ENCODE measurements at places on chromosomes 6 and 20.

DNA sequence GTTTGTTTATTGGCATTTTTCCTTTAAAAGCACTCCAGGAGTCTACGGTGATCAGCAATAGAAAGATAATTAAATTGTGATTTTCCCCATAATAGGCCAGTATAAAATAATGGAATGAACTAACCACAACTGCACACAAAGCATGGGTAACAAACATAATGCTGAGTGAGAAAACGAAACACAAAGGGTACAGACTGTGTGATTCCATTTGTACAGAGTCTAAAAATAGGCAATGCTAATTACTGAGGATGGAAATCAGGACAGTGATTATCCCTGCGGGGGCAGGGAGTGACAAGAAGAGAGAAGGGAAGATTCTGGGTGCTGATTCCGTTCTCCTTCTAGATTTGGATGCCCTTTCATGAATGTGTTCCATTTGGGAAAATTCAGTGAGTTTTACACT is 478.1 kb downstream of the PREX1 start:
- no peak for DNase-seq
- H3K4me3 ChIP-seq = peak overlapping the region; percentile 59
- H3K27ac ChIP-seq = peak overlapping the region; percentile 22
- peaks cover 4% of the 10 kb centered on the region for H3K27me3 ChIP-seq
- H3K36me3 ChIP-seq = peaks cover 12% of the 10 kb centered on the region

DNA sequence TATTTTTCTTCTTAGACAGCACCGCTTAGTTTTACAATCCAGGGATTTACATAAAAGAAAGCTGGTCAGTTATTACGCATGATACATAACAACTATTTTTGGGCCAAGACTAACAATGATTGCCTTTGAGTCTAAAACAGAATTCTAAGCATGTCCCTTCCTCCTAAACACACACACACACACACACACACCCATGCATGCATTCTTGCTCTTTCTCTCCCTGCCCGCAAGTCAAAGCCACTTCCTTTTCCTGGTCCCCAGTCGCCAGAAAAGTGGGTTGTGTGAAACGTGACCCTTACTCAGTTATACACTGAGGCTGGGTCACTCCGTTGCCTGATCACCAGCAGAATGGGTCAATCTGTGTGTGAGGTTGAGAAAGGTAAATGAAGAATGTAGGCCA is 31.4 kb downstream of the FYN start:
- no peak overlapping the region for H3K27ac ChIP-seq
- H3K4me3 ChIP-seq = no peak overlapping the region
- peaks cover 6% of the 10 kb centered on the region for H3K27me3 ChIP-seq
- H3K36me3 ChIP-seq = no peaks in the 10 kb centered on the region

DNA sequence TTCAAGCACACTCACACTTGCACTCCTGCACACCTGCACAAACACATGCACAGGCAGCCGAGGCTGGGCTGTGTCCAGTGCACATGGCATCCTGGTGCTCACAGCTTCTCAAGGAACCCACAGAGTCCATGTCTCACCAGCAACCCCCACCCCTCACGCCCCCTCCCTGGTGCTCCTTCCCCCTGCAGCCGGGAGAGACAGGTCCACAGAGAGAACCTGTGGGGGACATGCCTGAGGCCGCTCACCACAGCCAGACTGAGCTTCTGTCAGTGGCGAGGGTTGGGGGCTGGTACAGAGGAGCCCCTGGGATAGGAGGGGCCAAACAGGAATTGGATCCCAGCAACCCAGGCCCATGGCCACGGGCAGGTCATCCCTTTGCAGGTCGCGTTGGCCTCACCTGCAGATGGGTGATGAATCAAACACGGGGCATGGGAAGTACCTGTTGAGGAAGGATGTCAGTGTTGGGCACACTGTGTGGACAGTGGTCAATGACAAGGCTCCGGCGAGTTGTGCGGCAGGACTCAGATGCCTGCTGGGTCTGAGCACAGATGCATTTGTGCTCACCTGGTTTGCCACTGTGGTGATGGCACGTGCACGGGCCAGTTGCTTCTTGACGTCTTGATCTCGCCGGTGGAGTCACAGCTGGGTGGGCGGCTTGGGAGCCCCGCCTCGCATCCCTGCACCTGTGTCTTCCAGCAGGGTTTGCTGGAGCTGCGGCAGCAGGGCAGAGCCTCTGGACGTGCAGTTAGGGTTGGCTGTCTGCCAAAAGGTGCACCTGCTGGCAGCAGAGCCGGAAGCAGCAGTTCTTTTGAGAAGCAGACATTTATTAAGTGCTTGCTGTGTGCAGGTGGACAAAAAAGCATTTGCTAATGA is 113.0 kb downstream of the ERMARD start:
- peaks cover 6% of the 10 kb centered on the region for H3K4me1 ChIP-seq
- H3K27ac ChIP-seq = no peak overlapping the region
- H3K4me3 ChIP-seq = no peak overlapping the region
- DNase-seq = no peak
- H3K27me3 ChIP-seq = peaks cover 8% of the 10 kb centered on the region

GRCh38 chr20:44765701-44766347 is 20.2 kb downstream of the KCNK15 start:
- DNase-seq = no peak
- peaks cover 7% of the 10 kb centered on the region for H3K4me1 ChIP-seq
- H3K27me3 ChIP-seq = peaks cover 6% of the 10 kb centered on the region

DNA sequence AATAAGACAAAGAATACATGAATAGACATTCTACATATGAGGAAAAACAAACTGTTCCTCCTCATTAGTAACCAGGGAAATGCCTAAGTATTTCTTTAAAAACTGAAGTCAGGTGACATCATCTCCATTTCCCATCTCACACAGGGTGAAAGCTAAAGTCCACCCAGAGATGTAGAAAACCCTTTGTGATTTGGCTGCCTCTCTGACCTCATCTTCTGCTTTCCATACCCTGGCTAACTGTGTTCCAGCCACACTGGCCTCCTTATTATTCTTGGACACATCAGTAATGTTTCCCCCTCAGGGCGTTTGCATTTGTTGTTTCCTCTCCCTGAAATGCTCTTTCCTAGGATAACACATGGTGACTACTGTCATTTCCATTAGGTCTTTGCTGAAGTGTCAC is 40.4 kb downstream of the ESF1 start:
- peaks cover 3% of the 10 kb centered on the region for H3K4me1 ChIP-seq
- peaks cover 12% of the 10 kb centered on the region for H3K36me3 ChIP-seq
- no peaks in the 10 kb centered on the region for H3K27me3 ChIP-seq
- no peak for DNase-seq
- no peak overlapping the region for H3K4me3 ChIP-seq

GRCh38 chr6:53986721-53987521 is 124.3 kb upstream of the MLIP start:
- no peak overlapping the region for H3K27ac ChIP-seq
- no peak for DNase-seq
- no peaks in the 10 kb centered on the region for H3K36me3 ChIP-seq
- no peak overlapping the region for H3K4me3 ChIP-seq

DNA sequence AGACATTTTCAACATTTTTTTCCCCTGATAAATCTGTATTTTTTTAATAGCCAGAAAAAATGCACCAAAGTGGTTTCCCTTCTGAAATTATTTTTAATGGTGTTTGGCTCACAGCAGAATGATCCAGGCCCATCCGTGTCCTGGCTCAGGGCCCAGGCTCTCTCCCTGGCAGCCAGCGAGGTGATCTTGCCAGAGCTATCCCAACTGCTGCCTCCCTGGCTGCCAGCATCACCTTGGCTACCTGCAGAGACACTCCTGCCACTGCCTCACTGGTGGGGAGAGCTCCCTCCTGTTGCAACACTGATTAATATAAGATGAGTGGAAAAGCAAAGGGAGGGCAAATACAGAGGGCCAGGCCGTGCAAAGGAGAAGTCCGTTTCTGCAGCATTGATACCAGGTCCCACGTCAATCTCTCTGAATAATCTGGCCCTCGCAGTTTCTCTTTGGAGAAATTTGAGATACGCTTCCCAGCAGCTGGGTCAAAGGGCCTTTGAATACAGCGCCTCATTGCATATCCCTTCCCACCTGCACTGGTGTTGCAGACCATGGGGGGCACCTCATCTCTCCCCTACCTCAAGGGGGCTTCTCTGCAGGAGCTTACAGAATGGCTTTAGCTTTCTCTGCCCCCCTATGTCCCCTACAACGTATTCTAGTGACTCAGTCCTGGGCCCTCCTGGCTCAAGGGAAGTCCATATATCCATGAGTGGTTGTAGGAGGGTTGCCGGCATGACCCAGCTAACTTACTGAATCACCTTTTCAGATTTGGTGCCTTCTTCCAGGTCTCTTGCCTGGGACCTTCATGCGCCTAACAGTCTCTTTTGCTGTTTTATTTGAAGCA is 12.8 kb upstream of the DSTN start:
- no peaks in the 10 kb centered on the region for H3K36me3 ChIP-seq
- H3K27me3 ChIP-seq = no peaks in the 10 kb centered on the region
- H3K27ac ChIP-seq = no peak overlapping the region

- no peak overlapping the region for H3K27ac ChIP-seq
- no peak for DNase-seq
- peaks cover 2% of the 10 kb centered on the region for H3K27me3 ChIP-seq
- no peak overlapping the region for H3K4me3 ChIP-seq
Observed at GRCh38 chr6:11381801-11382513, 149.5 kb upstream of the NEDD9 start.

- no peak overlapping the region for H3K4me3 ChIP-seq
- peaks cover 24% of the 10 kb centered on the region for H3K27me3 ChIP-seq
- H3K27ac ChIP-seq = no peak overlapping the region
- peaks cover 17% of the 10 kb centered on the region for H3K4me1 ChIP-seq
- DNase-seq = no peak
Observed at GRCh38 chr20:64042054-64042781, 6.2 kb downstream of the C20orf204 start.

GRCh38 chr6:11484441-11484840 is 53.1 kb upstream of the TMEM170B start:
- no peaks in the 10 kb centered on the region for H3K4me1 ChIP-seq
- H3K36me3 ChIP-seq = no peaks in the 10 kb centered on the region
- H3K4me3 ChIP-seq = no peak overlapping the region
- no peak overlapping the region for H3K27ac ChIP-seq
- DNase-seq = no peak

- no peaks in the 10 kb centered on the region for H3K36me3 ChIP-seq
- H3K27ac ChIP-seq = no peak overlapping the region
Observed at GRCh38 chr6:98920904-98921431, 26.8 kb downstream of the FBXL4 start.

DNA sequence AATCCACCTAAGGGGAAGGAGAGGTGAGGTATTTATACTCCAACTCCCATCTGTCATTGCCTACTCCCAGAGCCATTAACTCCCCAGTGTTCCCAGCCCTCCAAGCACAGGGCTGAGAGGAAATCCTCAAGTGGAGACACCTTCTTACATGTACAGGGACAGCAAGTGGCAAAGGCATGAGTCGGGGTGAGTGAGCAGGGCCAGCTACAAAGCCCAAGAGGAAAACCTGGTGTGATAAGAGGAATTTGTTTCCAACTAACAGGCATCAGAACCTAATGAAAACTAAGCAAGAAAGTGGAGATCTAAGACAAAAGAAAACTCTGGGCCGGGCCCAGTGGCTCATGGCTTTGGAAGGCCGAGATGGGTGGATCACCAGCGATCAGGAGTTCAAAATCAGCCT is 70.0 kb upstream of the SRSF6 start:
- H3K27me3 ChIP-seq = no peaks in the 10 kb centered on the region
- no peaks in the 10 kb centered on the region for H3K4me1 ChIP-seq
- no peak overlapping the region for H3K4me3 ChIP-seq
- H3K27ac ChIP-seq = no peak overlapping the region
- no peaks in the 10 kb centered on the region for H3K36me3 ChIP-seq

GRCh38 chr6:89145091-89145955 is 532 bp upstream of the PM20D2 start:
- no peaks in the 10 kb centered on the region for H3K4me1 ChIP-seq
- no peak for DNase-seq
- H3K4me3 ChIP-seq = peak overlapping the region; percentile 90
- no peak overlapping the region for H3K27ac ChIP-seq

DNA sequence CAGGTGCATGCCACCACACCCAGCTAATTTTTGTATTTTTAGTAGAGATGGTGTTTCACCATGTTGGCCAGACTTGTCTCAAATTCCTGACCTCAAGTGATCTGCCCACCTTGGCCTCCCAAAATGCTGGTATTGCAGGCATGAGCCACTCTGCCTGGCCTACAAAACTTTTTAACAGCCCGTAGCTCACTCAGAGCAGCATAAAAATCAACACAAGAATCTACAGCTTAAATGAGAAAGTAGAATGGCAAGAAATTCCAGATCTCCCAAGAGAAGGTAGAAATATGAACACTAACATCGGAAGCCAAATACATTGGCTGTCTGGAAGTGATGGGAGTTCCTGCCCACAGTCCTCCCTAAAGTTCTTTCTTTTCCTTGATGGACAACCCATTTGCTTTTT is 43.7 kb downstream of the SCGN start:
- no peak overlapping the region for H3K27ac ChIP-seq
- DNase-seq = no peak
- H3K4me1 ChIP-seq = no peaks in the 10 kb centered on the region

GRCh38 chr6:125444006-125444923 is 142.5 kb upstream of the HDDC2 start:
- H3K4me1 ChIP-seq = peaks cover 9% of the 10 kb centered on the region
- no peak overlapping the region for H3K4me3 ChIP-seq
- H3K27ac ChIP-seq = no peak overlapping the region
- peak; percentile 21 for DNase-seq

GRCh38 chr6:11702500-11703130 is 76.0 kb downstream of the ADTRP start:
- H3K27me3 ChIP-seq = peaks cover 7% of the 10 kb centered on the region

- H3K27ac ChIP-seq = no peak overlapping the region
- no peaks in the 10 kb centered on the region for H3K27me3 ChIP-seq
- no peaks in the 10 kb centered on the region for H3K4me1 ChIP-seq
- H3K36me3 ChIP-seq = no peaks in the 10 kb centered on the region
- DNase-seq = no peak
- H3K4me3 ChIP-seq = no peak overlapping the region
Observed at GRCh38 chr6:68649669-68650068, 14.6 kb downstream of the ADGRB3 start.

DNA sequence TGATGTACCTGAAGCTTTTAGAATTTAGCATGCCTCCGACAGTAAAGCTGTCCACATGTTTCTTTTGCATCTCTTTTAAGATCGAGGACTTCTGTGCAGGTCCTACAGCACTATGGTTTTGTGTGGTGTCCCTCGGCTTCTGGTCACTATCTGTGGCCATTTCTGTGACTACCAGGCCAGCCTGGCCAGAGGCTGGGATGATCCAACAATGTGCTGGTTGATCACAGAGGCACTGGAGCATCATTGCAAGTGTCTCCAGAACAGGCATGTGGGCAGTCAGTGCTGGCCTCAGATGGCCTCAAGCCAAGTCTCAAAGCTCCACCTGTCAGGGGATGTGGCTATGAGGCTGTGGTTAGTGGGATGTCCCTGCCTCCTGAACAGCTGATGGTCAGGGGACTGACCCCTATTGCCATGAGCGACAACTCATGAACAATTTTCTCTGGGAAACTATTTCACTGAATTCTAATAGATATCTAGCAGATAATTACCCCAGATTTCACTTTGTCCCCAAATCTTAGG is 136.6 kb downstream of the SYNDIG1 start:
- H3K36me3 ChIP-seq = peaks cover 10% of the 10 kb centered on the region
- no peak overlapping the region for H3K27ac ChIP-seq
- H3K27me3 ChIP-seq = no peaks in the 10 kb centered on the region
- H3K4me3 ChIP-seq = no peak overlapping the region

Data from glutamatergic neuron (in vitro differentiated cells).